Suprapubic skin (tissue), 4 donors: ENCODE measurements at places on chromosomes 12 and 14.

- DNase-seq = no peak
Measured at GRCh38 chr12:132561427-132562156, 48.8 kb downstream of the LRCOL1 start.

DNA sequence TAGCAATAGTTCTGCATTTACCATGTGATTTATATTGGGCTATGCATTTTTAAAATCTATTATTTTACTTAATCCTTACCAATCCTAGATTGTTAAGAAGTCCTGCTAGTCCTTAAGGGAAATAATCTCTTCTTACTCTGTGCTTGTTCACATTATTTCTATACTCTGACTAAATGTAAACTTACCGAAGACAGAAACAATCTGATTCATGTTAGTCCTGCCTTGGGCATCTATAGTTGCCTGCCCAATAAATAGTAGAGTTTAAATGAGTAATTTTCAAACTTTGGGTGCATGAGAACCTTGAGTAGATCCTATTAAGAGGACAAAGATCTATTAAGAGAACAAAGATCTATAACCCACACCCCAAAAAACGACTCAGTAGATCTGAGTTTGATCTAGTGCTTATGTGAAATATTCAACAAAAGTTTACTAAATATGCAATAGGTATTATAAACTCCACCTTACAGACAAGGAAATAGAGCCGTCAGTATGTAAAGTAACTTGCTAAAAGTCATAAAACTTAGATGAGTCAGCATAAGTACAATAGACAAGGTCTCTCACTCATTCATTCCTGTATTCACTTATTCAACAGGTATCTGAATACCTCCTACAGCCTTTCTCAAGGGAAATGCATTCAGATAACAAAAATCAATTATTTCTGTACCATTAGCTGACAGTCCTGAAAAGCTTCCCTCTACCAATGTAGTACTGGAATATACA is 127.6 kb downstream of the PAWR start:
- DNase-seq = no peak

DNA sequence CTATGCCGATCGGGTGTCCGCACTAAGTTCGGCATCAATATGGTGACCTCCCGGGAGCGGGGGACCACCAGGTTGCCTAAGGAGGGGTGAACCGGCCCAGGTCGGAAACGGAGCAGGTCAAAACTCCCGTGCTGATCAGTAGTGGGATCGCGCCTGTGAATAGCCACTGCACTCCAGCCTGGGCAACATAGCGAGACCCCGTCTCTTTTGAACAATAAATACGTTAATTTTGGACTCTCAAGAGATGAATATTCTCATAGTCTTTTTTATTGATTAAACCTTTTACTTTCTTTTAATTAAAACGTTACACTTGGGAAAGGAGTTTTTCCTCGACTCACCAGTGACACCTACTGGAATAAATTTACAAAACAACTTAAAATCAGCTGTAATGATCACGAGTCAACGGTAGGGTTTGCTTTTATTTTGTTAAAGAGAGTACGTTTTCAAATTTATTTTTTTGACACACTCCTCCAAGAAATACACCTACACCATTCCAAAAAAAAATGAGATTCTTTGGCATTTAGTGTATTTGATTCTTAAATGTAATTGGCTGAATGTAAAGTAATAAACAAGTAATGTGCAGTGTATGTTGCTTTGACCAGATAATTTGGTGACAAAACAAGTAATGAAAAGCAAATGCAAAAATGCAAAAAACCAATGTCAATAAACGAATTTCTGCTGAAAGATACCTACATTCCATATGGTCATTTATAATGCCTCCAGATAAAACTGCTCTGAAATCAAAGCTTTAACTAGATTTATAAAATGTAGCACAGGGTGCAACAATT is 687 bp upstream of the RPS29 start:
- no peak for DNase-seq

DNA sequence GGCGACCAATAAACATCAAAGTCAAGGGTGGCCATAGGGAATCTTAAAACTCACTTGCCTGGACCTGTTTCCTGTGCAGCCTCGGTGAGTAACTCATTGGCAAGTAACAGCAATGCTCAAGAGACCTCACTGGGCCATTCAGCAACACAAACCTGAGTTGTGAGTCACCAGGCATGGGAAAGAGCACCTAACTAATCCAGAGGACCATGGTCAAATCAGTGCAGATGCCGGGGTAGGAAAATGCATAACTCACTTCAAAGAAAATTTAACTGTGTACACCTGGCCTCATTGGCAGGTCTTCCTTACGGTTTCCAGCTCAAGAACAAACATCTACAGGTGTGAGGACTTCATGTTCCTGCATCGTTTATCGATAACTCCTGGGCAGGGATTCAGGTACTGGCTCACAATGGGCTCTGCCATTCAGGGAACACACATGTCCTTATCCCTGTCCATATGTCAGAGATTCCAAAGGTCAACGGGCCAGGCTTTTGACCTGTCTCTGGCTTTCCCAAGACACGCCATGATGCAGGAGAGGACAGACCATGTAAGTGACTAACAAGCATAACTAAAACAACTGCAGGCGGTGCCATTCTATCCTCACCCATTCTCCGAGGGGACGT is 211.8 kb downstream of the ANO2 start:
- no peak for DNase-seq

GRCh38 chr14:105026033-105026785 is 5.3 kb upstream of the CDCA4 start:
- no peak for DNase-seq

GRCh38 chr14:77028384-77029231 is at the start of gene IRF2BPL:
TSS of gene IRF2BPL (minus strand) at chr14:77028708. CDS start at chr14:77027792, 916 bp downstream.
- DNase-seq = peak; percentile 99

DNA sequence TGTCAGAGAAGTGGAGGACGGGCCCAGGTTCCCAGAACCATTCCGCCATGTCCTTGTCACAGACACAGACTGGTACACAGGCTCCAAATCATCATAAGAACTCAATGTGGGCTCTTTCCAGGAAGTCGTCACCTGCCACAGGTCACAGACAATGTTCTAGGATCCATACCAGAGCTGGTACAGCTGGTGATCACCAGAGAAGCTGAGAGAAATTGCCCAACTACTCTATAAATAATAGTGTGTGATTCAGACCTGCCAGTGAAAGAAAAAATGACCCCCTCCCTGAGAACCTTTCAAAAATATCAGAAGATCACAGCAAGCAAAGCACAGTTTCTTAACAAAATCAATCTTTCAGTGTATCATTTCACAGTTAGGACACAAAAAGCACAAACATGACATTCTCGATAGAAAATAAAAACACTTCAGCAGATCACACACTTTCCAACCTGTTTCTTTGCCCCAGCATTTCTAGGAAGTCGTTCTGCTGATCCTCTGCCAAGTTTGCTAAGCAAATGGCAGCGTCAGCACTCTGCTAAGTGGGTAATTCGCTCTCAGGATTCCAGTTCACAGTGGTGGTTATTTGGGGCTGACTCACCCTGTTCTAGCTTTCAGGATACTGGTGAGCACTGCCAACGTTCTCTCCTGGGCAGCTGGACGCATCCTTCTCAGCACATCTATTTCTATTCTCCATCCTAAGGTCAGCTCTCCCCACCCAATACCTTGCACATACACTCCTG is 223.3 kb upstream of the SFSWAP start:
- no peak for DNase-seq
